ENCODE measurements at places on chromosomes 3 and 15. TPM values are rescaled to one million over a fixed set of nuclear protein-coding genes. Genes with fewer than 3 reads are reported as not detected.

Gene ARPP21
- not detected for total RNA-seq

Gene TTC14
- total RNA-seq: 30.4 TPM

Gene LOXL1
- total RNA-seq: 9.1 TPM

Gene CLDN18
- total RNA-seq: not detected

Gene CFAP92
- total RNA-seq: 0.92 TPM

Gene ERC2
- total RNA-seq: 15.4 TPM

Gene TUSC7
- total RNA-seq: not detected

Gene CEP19
- total RNA-seq: 1.3 TPM

Gene AHSG
- total RNA-seq: not detected

Gene FMN1
- total RNA-seq: 1.9 TPM

Gene DENND4A
- 4.7 TPM for total RNA-seq

Gene GOLGA6L1
- total RNA-seq: not detected

Gene RTP4
- not detected for total RNA-seq

Gene PPM1L
- 7.9 TPM for total RNA-seq

Gene MORC1
- total RNA-seq: not detected

Gene ROPN1
- not detected for total RNA-seq

Gene COL6A5
- total RNA-seq: 0.04 TPM

Gene UBR1
- 22.2 TPM for total RNA-seq

Gene TRIM42
- total RNA-seq: not detected

Gene TAGLN3
- 6.4 TPM for total RNA-seq
